ENCODE measurements at places on chromosomes 3 and 15.
A peak's percentile ranks its signal among the peaks of the same experiment; 100 is the strongest.

GRCh38 chr15:92429378-92430068, 35.8 kb downstream of the ST8SIA2 start:
- DNase-seq, result peak; percentile 75

DNA sequence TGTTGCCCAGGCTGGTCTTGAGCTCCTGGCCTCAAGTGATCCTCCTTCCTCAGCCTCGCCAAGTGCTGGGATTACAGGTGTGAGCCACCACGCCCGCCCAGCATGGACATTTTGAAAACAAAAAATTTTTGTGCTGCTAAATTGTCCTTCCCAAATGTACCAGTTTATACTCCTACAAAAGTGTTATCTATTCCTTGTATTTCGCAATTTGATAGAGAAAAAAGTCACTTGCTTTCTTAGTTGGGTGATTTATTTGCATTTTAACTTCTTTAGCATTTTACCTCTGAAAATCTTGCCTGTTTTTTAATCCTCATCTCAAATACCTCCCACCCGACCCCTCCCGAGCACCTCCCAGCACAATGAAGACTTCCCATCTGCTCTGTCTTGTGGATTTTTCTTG, 46.8 kb downstream of the PDE8A start:
- no peak for DNase-seq

DNA sequence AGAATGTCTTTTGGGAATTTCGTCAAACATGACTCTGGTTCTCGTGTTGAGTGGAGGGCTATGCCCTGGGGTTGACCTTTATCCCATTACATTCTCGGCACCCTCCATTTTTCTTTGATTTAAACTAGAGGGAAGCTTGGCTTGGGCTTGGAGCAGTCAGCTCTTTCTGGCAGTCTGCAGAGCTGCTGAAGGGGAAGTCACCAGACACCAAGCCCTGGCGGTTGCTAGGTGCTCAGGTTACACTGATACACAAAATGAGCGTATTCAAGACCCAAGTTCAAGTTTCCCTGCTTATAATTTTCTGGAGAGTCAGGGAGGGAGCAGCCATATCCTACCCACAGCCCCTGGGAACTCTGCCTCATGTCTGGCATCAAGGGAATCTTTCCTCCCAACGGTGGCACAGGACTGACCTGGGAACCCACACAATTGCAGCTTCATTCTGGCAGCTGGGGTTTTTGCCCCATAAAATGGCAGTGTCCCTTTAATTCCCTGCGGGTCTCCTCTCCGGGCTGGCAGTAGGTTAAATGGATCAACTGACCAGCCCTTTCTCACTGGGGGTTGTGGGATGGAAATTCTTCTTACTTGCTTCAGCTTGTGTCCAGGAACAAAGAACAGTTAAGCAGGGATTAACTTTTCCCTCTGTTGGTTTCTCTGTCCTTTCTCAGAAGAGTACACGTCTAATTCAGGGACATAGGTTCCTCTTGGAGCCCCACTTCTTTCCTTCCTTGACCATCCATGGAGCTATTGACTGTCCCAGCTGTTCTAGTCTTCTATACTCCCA, 110.0 kb upstream of the DLG1 start:
- DNase-seq, result no peak

- DNase-seq, result no peak
Observed at GRCh38 chr3:193928354-193929209, 207.4 kb upstream of the HES1 start.

DNA sequence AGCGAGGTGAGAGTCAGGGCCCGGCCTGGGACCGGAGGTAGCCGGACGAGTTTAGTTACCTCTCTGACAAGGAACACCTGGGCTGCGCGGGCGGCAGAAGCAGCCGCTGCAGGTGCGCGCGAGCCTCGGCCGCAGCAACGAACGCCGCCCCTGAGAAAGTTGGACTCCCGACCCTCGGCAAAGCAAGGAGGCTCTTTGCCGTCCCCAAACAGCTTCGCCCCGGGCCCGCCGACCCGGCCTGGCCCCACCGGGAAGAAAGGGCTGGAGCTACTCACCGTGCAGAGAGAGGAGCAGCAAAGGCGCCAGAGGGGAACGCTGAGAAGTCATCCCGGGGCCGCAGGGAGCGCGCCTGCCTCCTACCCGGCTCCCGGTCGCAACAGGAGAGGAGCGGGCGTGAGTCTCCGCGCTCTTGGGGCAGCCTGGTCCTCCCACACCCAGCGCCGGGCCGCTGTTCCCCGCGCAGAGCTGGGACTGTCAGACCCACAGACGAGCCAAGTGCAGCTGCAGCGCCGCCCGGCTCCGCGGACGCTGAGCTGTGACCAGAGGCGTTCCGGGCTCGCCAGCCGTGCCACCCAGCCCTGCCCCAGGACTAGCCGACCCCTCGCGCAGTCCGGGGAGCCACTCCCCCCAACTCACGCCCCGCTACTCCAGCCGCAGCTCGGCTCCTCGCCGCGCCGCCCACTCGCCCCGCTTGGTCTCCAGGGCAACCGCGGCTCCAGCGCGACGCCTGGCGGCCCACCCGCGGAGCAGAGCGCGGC, at the start of gene IGSF11:
Gene IGSF11 (minus strand): TSS at position 591 of the 758 bp plus-strand sequence. CDS start 264 bp downstream, at position 327.
- DNase-seq, result peak; percentile 62

Measured in SJSA1 (cell line).